ENCODE measurements at places on chromosomes 5 and 9.
A peak's percentile ranks its signal among the peaks of the same experiment; 100 is the strongest.

DNA sequence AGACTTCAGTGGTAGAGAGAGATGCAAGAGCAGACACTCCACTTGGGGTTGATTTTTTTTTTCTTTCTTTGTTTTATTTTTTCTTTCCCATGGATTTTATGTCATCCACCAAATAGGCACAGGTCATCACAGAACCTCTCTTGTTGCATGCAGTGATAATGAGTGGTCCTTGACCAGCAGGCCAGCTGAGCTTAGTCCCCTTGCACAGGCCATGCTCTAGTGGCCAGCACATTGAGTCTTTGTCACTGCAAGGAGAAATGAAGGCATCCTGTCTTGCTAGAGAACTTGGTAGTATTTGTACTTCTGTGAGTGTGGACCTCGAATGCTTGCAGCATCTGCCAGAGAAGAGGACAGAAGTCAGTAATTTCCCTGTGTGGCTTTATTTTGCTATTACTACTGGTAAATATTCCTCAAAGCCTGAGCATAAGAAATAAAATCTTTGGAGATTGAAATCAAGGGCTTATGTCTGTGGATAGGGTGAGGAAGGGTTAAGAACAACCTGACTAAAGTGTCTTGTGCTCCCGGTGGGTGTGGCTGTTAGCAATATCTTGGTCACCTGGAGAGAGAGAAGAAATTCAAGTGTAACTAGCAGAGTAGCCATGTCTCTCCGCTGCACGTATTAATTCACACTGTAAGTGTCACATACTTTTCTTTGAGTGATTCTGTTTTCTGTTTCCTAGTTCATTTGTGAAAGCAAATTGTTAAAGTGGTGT, 45.3 kb upstream of the NCS1 start:
- DNase-seq: no peak

GRCh38 chr5:180807654-180808414, 5.2 kb upstream of the MGAT1 start:
- DNase-seq: no peak

DNA sequence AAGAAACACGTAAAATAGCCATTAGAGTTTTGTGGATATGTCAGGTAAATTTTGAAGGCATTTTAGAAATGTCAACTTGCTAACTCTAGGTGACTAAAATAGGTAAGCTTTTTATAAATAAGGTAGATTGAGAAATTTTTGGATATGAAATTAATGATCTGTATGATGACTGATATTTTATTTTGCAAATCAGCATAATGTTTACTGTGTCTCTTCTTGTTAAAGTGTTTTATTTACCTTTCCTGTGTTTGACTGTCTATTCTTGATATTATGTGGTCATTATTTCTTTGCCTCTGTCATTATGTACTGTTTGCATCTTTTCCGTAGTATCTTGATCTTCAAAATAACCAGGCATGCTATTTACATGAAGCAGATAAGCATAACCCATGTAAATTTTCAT, 58.4 kb downstream of the ZCCHC7 start:
- no peak for DNase-seq

DNA sequence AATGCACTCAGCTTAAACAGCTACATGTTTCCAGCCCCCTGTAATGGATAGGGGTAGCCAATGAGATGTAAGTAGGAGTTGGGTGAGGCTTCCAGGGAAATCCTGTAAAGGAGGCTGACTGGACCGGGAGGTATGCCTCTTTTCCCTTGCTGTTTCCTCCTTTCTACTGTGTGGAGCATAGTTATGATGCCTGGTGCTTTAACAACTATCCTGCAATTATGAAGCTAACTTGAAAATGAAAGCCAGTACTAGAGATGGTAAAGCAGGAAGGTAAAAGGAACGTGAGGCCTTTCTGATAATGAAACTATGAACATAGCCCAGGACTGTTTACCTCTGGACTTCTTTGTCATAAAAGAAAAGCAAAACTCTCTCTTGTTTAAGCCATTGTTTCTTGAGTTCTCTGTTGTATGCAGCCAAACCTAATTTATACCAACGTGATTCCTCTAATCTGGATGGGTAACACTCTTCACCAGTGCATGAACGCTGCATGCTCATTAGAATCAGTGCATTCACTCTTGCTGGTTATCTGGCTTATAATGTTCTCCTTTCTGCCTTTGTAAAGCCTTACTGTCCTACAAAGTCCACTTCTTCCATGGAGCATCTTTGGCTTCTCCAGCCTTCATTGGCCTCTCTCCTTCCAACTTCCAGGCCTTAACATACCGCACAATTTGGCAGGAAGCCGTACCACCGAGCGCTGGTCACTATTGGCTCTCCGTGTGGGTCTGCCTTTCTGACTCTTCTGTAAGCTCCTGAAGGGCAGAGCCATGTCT, 8.3 kb upstream of the ARHGEF28 start:
- DNase-seq: no peak

DNA sequence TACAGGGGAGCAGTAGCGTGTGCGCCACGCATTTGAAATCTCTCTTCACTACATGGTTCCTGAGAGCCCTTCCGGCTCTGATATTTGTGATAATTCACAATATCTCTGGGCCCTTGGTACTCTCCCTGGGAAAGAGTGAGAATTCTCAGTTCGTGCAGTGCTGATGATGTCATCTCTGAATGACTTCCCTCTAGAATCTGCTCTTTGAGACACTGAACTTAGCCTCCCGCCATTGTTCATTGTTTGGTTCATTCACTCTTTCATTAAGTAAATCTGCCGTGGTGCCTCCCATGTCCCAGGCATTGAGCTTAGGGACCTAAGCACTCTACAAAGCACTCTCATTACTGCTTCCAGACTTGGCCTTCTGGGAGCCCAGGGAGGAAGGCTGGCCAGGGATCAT, 94.0 kb downstream of the PPARGC1B start:
- no peak for DNase-seq

GRCh38 chr5:25181249-25181648, 536.5 kb upstream of the CDH10 start:
- DNase-seq: no peak

GRCh38 chr5:74938250-74938933, 72.2 kb upstream of the FAM169A start:
- DNase-seq: no peak

DNA sequence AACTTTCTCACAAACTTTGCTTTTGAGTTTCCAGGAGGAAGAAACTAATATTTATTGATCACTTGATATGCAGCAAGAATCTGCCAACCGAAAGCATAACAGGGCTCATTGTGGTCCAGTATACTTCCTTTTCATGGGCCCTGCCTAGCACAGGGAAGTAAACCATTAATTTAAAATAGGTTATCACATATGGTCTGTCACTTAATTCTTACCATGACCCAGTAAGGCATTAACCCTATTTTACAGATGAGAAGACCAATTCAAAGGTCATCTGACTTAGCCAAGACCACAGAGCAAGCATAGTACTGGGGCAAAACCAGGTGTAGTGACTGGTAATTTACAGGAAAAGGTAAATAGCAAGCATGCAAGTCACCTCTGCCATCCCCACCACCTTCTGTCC, 336.9 kb upstream of the DMAC1 start:
- DNase-seq: no peak

- no peak for DNase-seq
These were observed 176.6 kb downstream of the CACNA1B start for GRCh38 chr9:138053996-138054752.

GRCh38 chr5:6872441-6873160, 159.4 kb downstream of the TENT4A start:
- no peak for DNase-seq

GRCh38 chr9:92599938-92600461, 64.2 kb upstream of the ECM2 start:
- DNase-seq: no peak

DNA sequence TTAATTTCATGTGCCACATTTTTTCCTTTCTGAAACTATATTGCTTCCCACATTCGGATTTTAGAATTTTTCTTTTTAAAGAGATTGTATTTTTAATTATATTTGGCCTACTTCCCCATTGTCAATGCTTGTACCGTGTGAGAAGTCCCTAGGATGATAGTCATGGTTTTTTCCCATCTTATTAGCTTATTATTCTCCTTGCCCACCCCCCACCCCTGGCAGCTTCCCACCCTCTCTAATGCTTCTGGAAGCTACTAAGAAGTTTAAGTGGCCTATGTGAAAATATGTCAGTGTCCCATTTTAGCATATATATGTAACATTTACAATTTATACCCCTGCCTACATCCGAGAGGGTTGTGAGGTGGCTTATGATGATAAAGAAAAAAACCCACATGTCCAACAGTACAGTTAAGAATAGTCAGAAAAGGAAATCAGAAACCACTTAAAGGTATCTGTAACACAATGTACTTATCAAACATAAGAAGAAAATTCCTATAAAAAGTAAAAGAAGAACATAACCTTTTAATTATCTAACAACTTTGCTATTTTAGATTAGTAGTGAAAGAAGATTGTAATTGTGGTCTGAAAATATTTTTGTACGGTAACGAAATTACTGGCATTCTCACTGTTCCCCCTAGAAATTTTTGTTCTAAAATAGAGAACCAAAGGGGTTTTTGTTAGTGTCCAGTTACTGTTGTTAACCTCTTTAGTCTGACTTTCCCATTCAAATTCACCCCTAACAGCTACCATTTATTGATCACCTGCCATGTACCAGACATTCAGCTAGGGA, 62.1 kb downstream of the SLC44A1 start:
- DNase-seq: no peak

GRCh38 chr5:103424026-103424425, 138.6 kb downstream of the NUDT12 start:
- DNase-seq: peak; percentile 34

- no peak for DNase-seq
These were observed 23.4 kb upstream of the GPX8 start for GRCh38 chr5:55136521-55136920.

All from kidney epithelial cell (primary cell).